ENCODE measurements at places on chromosomes 12 and 14.

GRCh38 chr12:12240662-12241340 lies 26.0 kb downstream of the LRP6 start:
- DNase-seq = no peak

- DNase-seq = no peak
Measured at GRCh38 chr14:73003681-73004080, 23.2 kb downstream of the ZFYVE1 start.

- no peak for DNase-seq
Measured at GRCh38 chr14:32950584-32950983, 11.9 kb downstream of the NPAS3 start.

DNA sequence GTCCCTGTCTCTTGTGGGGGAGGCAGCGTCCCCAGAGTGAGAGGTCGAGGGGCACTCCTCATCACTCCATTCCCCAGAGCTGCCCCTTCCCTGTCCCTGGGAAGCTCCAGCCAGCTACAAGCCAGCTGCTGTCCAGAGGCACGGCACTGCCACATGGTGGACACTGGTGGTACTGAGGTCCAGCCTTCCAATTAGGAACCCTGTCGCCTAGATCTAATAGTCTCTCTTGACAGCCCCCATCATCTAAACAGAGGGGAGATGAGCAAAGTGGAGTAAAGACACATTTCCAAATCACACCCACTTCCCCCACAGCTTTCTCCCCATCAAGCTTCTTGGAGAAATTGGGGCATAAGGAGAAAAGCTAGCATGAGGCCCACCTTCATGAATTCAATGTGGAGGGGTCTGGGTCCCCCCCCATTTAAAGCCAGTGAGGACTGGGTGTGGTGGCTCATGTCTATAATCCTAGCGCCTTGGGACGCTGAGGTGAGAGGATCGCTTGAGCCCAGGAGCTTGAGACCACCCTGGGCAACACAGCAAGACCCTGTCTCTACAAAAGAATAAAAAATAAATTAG lies 2.1 kb upstream of the INHBE start:
- peak; percentile 67 for DNase-seq

DNA sequence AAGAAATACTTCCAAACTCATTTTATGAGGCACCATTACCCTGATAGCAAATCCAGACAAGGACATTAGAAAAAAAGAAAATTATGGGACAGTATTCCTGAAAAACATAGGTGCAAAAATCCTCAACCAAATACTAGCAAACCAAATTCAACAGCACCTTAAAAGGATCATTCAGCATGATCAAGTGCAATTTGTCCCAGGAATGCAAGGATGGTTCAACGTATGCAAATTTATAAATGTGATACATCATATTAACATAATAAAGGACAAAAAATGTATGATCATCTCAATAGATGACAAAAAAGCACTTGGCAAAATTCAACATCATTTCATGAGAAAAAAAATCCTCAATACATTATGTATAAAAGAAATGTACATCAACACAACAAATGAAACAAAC lies 162.9 kb downstream of the DUSP6 start:
- no peak for DNase-seq

- no peak for DNase-seq
Measured at GRCh38 chr12:90064852-90065801, 356.5 kb upstream of the ATP2B1 start.

- DNase-seq = no peak
Measured at GRCh38 chr14:56120091-56120691, 2.0 kb downstream of the PELI2 start.

- no peak for DNase-seq
Measured at GRCh38 chr12:2334689-2335088, 281.9 kb downstream of the CACNA1C start.

- no peak for DNase-seq
Measured at GRCh38 chr14:100476012-100476822, 111.0 kb downstream of the BEGAIN start.

DNA sequence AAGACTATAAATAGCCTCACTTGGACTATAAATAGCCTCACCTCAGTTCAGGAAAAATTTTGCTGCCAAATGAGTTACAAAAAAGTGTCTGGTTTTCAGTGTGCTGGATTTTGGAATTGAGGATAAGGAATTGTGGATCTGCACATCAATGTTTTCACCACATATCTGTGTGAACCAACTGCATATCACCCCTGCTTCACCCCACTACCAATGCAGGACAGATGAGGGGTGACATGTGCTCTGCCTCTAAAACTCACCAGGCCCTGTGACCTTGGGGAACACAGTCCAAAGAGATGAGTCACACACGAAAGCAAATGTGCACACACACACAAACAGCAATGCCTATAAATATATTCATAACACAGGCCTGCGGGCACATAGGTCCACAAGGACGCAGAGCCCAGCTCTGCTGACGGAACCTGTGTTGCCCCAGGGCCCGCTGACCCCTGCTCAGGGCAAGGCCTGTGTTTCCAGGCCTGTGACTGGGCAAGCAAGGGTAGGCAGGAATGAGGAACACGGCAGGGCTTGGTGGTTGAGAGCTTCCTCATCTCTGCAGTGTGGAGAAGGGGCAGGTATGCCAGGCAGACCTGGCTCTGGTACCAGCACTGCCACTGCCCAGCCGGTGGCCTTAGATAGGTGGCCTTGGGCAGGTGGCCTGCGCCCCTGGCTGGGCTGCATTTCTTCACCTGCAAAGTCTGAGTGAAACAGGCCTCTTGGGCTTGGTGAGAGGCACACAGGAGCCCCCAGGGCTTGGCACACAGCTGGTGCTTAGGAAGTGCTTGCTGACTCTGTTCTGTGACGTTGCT lies 82.4 kb downstream of the ARL6IP4 start:
- DNase-seq = no peak

DNA sequence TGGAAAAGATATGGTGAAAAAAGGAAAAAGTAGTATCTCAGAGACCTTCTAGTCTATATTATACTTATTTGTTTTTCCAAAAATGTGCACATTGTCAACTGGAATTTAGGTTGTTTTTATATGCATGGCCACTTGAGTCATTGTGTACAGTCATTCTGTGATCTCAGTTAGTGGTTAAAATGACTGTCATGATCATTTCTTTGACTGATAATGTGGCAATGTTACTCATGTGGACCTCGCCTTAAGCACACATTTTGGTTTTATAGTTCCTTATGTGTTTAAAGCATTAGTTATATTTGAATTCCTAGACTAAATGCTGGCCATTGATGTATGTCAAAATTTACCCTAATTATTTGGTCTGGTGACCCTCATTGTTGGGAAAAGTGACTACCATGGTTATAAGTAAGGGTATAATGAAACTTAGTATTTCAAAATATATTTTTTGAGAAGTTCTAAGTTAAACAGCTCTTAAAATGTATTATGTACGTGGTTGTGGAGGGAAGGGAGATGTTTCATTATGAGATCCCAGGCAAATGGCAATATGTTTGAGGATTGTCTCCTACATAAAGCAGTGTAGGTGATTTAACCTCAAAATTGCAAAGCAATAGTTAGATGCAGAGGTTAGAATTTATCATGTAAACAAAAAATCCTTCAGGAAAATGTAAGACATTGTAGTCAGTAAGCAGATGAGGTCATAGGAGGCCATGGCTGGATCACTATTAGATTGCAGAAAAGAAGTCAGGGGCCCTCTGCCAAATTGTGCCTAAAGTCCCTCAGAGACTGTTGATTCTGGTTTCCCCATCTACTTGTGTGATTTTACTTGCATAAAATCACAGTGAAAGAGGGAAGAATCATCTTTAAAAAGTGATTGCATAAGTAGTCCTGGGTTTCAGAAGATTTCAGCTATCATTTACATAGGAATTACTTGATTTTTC lies 17.5 kb downstream of the PNMA1 start:
- DNase-seq = no peak

DNA sequence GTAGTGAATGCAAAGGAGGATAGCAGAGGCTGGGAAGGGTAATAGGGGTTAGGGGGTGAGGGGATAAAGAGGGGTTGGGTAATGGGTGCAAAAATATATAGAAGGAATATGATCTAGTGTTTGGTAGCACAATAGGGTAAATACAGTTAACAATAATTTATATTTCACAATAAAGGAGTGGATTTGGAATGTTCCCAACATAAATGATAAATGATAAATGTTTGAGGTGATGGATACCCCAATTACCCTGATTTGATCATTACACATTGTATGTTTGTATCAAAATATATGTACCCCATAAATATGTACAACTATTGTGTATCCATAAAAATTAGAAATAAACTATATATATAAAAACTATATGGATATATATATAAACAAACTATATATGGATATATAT lies 999 bp upstream of the MYRFL start:
- DNase-seq = no peak

DNA sequence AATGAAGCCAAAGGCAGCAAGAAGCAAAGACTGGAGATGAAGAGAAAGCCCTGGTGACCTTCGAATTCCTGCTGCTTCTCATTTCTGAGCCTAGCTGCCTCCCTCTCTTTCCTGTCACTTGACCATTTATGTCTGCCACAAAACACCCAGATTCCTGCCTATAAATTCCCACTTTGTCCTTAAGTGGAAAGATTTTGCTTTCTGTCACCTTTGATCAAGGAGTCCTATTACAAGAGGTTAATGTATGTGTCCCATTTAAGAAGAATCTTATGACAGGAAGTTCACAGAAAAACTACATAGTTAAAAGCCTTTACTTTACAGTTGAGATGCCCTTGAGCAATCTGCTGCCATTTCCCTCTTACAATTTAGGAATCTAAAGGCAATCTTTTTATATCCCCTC lies 155.7 kb downstream of the GALC start:
- DNase-seq = peak; percentile 28

DNA sequence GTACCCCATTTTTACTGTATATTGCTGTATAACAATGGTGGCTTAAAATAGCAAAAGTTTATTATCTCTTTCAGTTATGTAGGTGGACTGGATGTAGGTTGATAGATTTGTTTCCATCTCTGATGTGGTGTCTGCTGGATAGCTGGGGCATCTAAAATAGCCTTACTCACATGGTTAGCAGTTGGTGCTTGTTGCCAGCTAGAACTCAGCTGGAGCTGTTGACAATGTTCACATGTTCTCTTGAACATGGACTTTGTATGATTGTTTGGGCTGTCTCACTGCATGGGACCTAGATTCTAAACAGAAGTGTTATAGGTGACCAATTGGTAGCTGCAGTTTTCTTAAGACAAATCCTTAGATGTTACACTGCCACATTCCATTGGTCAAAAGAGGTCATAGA lies 126.9 kb downstream of the GPHN start:
- no peak for DNase-seq

DNA sequence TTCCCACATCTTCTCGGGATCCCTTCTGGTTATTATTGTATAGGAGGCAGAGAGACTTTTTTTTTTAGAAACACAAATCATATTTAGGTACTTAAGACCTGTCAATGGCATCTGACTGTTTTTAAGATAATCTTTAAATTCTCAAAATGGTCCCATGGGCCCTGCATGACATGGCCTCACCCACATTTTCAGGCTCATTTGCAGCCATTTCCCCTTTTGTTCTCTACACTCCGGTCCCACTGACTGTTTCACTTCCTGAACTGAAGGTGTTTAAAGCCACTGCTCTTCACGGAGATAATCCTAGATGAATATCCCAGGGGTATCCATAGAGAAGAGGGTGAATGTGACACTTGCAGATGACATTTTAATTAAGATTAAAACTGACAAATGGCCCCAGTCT lies 12.3 kb upstream of the C12orf71 start:
- no peak for DNase-seq

DNA sequence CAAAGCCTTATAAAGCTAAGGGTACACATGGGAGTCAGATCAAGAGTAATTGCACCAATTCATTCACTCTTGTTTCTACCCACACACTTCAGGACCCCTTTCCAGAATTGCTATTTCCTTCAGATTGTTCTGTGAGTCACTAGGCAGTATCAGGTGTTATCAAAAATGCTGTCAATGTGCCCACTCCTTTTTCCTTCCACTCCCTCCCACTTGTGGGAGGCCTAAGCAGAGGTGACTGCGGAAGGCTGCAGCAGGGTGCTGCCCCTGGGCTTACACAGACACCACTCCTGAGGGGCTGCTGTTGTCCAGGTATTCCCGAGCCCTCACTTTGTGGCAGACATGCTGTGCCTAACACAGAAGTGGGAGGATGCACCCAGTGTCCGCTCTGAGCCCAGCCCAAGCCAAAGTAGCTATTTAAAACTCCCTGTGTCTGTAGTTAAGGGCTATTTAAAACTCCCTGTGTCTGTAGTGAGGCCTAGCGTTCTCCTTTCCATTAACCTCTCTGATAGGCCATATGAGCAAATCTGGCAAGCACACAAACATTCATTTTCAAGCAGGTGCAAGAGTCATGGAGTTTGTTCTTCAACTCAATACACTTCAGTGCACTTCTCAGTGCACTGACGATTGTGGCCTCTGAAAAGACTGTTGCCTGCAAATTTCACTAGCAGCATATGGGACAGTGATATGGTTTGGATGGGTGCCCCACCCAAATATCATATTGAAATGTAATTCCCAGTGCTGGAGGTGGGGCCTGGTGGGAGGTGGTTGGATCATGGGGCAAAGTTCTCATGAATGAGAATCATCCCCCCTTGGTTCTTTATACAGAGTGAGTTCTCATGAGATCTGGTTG lies 117.8 kb downstream of the PHLDA1 start:
- no peak for DNase-seq

- DNase-seq = no peak
Measured at GRCh38 chr12:78888568-78888967, 24.0 kb downstream of the SYT1 start.

GRCh38 chr12:117595751-117596150 lies 234.3 kb upstream of the NOS1 start:
- DNase-seq = no peak

GRCh38 chr14:43087666-43088065 lies 1419.4 kb downstream of the FSCB start:
- no peak for DNase-seq

DNA sequence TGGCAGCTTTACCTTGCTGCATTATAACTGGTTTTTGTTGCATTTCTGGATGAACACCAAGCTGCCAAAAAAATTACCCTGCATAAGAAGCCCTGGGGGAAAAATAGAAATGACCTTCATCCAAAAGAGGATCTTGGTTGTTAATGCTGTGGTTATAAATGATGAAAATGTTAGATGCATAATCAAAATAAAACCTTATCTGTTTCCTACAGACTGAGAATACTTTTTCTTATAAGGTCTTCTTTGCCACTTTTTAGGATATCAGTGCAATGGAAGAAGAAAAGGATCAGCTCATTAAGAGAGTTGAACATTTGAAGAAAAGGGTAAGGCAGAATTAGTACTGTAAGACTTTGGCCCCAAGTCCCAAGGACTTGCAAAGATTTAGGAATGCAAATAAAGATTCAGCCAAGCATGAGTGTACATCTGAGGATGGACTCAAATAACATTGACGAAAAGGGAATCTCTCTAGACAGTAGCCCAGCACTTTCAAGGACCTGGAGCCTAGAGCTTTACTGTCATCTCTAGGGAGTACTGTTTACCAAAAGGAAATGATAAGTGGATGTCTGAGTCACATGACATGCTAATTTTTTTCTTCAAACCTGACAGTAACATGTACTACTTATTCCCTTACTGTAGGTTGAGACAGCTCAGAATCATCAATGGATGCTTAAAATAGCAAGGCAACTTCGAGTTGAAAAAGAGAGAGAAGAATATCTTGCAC lies 10.7 kb downstream of the IFT81 start:
- no peak for DNase-seq

GRCh38 chr12:130481392-130481879 lies 143.7 kb downstream of the PIWIL1 start:
- no peak for DNase-seq

Data from renal pelvis (tissue), 12 donors.